ENCODE measurements at places on chromosomes 2 and 18.

DNA sequence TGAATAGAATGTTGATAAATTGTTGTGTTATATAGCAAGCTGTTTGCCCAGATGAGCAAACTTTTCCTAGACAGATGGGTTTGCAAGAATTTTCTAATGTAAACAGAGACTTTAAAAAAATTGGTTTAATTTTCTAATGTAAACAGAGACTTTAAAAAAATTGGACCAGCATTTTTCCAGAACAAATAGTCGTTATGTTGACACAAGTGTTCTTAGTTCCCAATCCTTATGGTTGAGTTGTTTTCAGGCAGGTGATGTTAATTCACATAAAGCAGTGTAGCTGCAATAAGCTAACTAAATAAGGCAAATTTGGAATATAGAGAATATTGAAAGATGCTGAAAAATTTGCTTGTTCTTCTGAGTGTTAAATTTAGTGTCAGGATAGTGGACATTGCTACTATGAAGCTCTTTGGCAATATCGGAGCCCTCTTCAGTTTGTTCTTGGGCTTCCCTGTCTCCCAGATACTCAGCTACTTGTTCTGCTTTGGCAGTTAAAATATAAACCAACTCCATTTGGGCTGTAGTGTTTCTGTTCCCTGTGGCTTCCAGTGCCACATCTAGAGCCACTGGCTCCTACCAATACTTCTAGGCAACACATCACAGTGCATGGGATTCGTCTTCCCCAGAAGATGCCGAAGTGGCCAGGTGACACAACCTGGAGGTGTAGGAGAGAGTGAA is 105.7 kb downstream of the DYNAP start:
- no peak for DNase-seq

- no peak for DNase-seq
These were observed 147.1 kb downstream of the GALNT1 start for GRCh38 chr18:35728676-35729075.

- no peak for DNase-seq
These were observed 49.9 kb upstream of the PARD3B start for GRCh38 chr2:204495381-204495780.

DNA sequence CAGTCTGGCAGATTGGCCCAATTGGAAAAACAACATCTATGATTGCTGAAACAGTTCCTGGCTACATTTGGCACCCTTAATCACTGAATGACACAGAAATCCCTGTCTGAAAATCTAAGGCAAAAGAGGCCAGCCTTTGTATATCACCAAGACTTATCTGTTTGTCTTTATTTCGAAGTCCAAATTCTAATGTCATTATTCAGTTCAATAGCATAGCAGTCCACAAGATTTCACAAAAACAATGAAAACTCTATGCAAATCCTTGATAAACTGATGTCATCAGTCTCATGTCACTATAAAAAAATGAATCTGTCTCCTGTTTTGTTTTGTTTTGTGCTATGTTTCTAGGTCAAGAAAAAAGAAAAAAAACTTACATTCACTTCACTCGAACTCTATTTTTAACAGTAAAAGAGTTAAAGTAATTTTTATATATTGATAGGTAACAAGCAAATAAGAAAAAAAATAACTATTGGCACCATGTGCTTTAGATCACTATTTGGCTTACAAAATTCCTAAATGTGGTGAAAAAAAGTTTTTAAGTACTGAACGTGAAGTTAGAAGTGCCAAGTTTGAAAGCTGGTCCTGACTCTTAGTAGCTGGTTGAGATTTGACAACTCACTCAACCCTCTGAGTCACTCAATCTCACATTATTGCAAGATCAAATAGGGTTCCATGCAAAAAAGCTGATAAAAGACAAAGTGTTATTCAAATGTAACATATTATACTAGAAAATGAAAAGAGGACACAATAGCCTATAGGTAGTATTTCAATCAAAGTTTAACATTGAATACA is 359.3 kb downstream of the IRS1 start:
- no peak for DNase-seq

GRCh38 chr18:519019-519879 is 18.7 kb upstream of the COLEC12 start:
- DNase-seq: peak; percentile 17

- no peak for DNase-seq
These were observed 51.5 kb downstream of the TMEM18 start for GRCh38 chr2:625415-626333.

- DNase-seq: no peak
These were observed 159.1 kb upstream of the ALPP start for GRCh38 chr2:232219496-232219870.

DNA sequence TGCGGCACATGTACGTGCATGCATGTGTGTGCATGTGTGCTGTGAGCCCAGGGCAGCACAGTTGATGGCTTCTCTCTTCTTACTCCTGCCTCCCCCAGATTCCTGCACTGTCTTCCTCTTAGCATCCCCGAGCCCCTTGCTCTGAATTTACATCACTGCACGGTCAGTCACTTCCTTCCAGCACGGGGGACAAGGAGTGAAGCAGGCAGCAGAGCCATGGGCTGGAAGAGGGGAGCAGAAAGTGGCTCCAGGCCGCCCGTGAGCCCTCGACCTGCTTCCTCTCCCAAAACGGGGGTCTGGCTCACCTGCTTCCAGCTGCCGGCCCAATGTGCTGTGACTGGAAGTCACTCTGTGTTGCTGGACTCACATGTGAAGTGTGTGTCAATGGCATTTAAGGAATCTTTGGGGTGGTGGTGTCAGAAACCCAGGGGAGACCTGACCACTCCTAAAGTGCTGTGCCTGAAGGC is 106.1 kb downstream of the FAM210A start:
- DNase-seq: no peak

- no peak for DNase-seq
These were observed 43.2 kb upstream of the SALL3 start for GRCh38 chr18:78936251-78937005.

Data from anterior cingulate cortex (tissue), 58 donors.